B cell (primary cell): ENCODE measurements at places on chromosomes 13 and 19. TPM values are rescaled to one million over a fixed set of nuclear protein-coding genes. Genes with fewer than 3 reads are reported as not detected.

DNA sequence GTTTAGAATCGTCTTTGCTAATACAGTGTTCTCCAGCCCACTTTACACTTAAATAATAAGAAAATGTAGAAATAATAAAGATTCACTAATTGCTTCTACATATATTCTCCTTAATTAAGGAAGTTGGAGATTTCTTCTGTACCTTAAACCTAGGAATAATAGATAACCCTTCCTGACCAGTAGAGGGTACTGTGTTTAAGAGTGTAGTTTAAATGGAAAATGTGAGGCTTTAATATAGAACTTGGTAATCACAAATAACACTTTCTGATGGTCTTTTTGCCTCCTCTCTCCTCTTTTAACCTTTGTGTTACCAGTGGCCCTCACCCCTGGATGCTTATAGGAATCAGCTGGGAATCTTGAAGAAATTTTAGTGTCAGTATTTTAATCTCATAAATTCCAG is 20.7 kb downstream of the POMP start:
- DNase-seq = no peak

The FXYD3 gene
- total RNA-seq = not detected in 2 replicates

- no peak for DNase-seq
Measured at GRCh38 chr13:41065078-41065477, 3.8 kb downstream of the WBP4 start.

The TUBB4A gene
- 21.9 and 22.1 TPM in 2 replicates for total RNA-seq

DNA sequence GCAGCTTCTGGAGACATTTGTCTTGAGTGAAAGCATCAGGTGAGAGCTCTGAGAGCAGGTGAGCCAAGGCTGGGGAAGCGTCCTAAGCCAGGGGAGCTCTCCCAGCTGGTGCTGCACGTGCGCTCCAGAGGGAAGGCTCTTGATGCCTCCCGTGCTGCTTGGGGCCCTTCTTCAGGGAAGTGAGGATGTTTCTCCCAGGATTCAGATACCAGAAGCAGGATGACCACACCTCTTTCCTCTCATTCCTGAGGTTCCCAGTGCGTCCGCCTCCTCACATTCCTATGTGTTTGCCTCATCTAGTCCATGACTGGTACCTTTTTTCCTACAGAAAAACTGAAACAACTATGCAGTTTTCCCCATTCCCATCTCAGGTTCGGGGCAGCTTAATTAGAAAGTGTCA is 231.0 kb upstream of the IRS2 start:
- DNase-seq = no peak

The REX1BD gene
- 78.1 and 90.9 TPM in 2 replicates for total RNA-seq

- no peak for DNase-seq
Measured at GRCh38 chr19:15402411-15403150, 16.2 kb downstream of the AKAP8L start.

DNA sequence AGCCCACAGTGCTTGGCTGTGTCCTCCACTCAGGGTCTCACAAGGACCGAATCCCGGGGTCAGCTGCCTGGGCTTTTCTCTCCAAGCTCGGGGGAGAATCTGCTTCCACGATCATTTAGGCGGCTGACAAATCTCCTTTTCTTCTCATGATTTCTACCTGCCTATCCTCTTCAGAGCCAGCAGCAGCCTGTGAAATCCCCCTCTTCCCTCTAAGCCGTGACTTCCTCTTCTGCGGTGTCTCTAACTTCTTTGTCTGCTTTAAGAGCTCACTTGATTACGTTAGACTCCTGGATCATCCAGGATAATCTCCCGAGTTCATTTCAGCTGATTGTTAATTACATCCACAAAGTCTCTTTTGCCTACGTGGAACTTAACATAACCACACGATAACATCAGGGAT is 22.5 kb upstream of the ZNF845 start:
- no peak for DNase-seq

GRCh38 chr13:89827552-89827951 is 1519.9 kb upstream of the MIR17HG start:
- DNase-seq = no peak

The ZFP14 gene
- 22.4 and 22.7 TPM in 2 replicates for total RNA-seq

DNA sequence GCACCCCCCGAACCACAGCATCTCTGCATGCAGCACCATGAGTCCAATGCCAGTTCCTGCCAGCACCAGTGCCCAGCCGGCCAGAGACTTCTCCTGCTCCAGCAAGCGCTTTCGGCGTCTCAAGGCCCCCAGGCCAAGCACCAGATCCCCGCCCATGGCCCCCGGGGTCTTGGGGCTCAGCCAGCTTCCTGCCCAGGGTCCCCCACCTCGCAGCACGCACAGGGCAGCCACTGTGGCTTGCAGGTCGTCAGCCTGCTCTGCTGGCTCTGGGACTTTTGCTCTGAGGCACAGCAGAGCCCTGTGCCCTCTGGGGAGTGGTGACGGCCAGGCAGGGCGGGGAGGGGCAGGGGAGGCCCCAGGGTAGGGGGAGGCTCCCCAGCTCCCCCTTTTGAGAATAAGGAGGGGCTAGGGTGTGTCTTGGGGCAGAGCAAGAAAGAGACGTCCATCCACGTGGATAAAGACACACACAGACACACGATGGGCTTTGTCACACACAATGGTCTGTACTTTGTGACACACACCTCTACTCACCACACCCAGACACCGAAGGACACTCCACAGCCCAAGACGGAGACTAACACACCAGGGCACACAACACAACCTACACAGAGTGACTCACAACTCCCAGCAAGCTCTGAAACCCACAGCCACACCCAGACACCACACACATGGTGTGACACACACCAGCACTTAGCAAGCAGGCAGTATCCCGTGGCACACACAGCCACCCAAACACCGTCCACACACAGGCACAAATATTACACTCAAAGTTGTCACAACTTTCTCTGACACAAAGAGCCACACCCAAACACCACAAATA is at the start of gene KCNN4:
TSS of gene KCNN4 (minus strand) at position 268 of the 820 bp plus-strand sequence. CDS start at position 156, 112 bp downstream.
- peak; percentile 83 for DNase-seq

DNA sequence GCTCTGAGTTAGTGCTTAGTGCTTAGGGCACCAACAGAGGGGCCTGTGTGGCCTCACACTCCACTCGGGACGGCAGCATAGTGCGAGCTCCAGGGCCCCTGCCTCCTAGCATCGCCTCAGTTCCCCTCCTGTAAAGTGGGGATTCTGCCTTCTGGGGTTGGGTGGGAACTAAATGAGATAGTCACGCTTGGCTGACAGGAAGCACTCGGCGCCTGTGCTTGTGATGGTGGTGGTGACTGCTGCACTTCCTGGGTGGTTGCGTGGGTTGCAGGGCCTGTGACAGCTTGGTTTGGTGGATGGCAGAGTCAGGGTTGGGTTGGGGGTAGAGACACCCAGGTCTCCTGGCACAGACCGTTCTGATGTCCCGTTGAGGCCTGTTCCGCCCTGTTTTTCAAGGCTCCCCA is 7.7 kb downstream of the PLEKHF1 start:
- peak; percentile 86 for DNase-seq

GRCh38 chr19:33804021-33804799 is 7.5 kb downstream of the KCTD15 start:
- no peak for DNase-seq

DNA sequence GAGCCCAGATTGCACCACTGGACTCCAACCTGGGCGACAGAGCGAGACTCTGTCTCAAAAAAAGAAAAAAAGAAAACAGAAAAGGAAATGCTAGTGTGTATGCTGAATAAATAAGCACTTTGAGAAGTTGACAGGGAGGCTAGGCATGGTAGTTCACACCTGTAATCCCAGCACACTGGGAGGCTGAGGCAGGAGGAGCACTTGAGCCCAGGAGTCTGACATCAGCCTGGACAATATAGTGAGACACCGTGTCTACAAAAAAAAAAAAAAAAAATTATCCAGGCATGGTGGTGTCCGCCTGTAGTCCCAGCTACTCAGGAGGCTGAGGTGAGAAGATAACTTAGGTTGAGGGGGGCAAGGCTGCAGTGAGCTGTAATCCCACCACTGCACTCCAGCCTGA is 19.1 kb upstream of the LDLR start:
- DNase-seq = no peak

DNA sequence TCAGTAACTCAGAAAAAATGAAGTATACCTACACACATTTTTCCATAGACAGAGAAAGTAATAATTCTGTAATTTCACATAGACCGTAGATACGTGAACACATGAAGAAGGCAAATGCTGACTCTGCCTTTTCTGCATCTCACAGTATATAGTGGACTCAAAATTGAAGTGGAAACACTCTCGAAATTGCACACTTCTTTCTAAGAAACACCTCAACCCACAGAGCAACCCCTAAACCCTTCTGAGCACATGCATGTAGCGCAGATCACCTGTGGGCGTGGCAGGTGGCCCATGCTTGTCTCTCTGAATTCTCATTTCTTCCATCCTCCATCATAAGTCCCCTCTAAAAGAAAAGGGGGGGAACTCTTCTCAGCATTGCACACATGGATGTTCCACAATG is 34.7 kb downstream of the COL4A1 start:
- no peak for DNase-seq

- no peak for DNase-seq
Measured at GRCh38 chr19:44580366-44580895, 32.9 kb upstream of the IGSF23 start.

The SHISA2 gene
- not detected in 2 replicates for total RNA-seq

DNA sequence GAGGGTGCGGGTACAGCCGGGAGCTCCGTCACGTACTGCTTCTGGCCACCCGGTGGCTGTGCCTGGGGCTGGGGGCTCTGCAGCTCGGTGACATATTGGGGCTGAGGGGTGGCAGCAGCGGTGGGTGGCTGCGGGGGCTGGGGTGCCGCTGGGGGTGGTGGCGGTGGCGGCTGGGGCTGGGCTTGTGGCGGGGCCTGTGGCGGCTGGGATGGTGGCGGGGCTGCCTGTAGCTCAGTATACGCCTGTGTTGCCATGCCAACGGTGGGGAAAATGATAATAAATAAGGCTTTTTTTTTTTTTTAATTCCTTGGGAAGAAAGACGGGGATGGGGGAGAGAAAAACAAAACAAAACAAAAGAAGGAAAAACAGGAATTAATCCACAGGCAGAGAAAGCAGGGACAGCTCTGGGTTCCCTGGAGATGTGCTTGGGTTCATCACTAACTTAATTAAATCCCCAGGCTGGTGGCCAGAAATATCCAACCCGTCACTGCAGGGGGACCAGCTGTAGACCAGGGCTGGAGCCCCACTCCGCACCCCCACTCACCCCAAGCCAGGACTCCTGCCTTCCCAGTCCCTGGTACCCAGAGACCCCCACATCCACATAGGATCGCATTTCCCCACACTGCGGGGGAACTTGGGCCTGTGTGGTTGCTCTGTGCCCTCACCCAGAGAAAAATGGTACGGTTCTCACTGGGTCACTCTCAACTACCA is 12.4 kb downstream of the RFX1 start:
- no peak for DNase-seq

DNA sequence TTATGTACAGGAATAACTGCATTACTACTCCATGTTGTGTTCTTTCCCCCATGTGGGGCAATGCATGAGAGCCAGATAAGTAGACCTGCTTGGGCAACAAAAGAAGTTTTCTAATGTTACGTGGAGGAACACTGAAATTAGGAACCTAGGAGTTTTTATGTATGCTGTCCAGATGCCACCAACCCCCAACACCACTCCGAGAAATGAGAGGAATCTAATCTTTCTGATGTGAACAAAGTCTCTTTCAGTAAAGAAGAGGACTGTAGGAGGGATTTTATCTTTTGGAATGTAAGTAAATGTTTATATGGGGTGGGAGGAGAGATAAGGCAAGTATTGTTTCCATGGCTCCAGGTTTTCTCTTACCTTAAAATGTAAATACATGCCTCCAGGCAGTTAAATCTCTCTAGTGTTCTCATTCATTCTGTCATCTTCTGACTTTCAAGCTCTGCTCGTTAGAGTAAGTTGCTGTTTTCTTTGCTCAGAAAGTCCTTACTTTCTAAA is 820.6 kb downstream of the PCDH17 start:
- no peak for DNase-seq

GRCh38 chr13:112106478-112107141 is 39.7 kb downstream of the SOX1 start:
- no peak for DNase-seq

The RHPN2 gene
- total RNA-seq = 5.2 and 5.5 TPM in 2 replicates

The CD33 gene
- 0.49 TPM in 1 of 2 replicates, not detected in the other for total RNA-seq

DNA sequence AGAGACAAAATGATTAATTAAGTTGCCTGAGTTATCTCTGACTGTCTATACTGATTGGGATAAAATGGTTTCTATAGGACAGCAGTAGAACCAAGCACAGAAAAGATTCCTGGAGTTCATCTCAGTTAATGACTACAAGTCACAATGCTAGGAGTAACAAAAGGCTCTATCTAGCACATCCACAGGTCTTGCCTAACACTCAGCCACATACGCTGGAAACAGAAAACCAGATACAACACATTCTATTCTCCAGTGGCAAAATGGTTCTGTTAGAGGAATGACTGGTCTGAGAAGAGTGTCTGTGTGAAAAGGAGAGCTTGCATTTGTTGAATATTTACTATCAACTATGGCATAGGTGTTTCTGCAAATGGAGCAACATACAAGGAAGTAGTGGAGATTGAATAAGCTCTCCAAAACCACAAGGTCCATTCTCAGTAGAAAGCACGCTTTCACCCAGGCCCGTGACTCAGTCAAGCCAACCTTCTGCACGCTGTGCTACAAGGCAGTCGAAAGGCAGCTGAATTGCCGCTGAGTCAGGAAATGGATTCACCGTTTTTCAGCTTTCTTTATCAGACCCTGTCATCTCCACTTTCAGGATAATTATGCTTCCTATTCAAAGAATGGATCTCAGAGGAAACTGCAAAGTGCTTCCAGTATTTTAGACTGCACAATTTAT is 761.5 kb downstream of the EFNB2 start:
- DNase-seq = no peak

The UQCRFS1 gene
- 15.2 and 15.6 TPM in 2 replicates for total RNA-seq

The RFPL4A gene
- not detected in 2 replicates for total RNA-seq

- DNase-seq = no peak
Measured at GRCh38 chr13:84187626-84188025, 305.4 kb upstream of the SLITRK1 start.

The ZNF135 gene
- total RNA-seq = 10.0 and 10.1 TPM in 2 replicates

- DNase-seq = no peak
Measured at GRCh38 chr13:51996641-51997040, 14.6 kb downstream of the ATP7B start.

The ZNF562 gene
- 27.9 and 31.8 TPM in 2 replicates for total RNA-seq

DNA sequence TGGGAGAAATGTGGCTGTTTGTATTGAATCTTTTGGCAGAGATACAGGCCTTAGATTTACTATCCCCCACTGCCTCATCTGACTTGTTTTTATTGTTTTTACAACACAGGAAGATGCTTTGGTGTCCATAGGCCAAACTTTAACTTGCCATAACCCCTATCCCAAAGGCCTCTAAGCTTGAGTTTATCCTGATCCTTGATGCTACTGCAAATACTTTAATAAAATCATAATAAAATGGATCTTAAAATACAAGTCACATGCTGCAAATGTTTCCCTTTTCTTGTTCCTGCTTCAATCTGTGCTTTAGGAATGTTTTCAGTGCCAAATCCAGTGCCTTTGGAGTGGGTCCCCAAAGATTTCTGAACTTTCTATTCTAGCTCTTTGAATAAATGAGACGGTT is 770.6 kb downstream of the DACH1 start:
- no peak for DNase-seq

The EPSTI1 gene
- 41.8 and 45.4 TPM in 2 replicates for total RNA-seq

GRCh38 chr13:35411059-35411744 is 65.3 kb downstream of the MAB21L1 start:
- no peak for DNase-seq

- DNase-seq = peak; percentile 53
Measured at GRCh38 chr19:10389863-10390262, 9.5 kb upstream of the TYK2 start.

The NKPD1 gene
- 0.27 TPM in 1 of 2 replicates, not detected in the other for total RNA-seq

The TBXA2R gene
- total RNA-seq = 3.9 and 6.1 TPM in 2 replicates

GRCh38 chr13:96797136-96797535 is 197.1 kb downstream of the OXGR1 start:
- no peak for DNase-seq
